ENCODE measurements at places on chromosomes 11 and 22.

DNA sequence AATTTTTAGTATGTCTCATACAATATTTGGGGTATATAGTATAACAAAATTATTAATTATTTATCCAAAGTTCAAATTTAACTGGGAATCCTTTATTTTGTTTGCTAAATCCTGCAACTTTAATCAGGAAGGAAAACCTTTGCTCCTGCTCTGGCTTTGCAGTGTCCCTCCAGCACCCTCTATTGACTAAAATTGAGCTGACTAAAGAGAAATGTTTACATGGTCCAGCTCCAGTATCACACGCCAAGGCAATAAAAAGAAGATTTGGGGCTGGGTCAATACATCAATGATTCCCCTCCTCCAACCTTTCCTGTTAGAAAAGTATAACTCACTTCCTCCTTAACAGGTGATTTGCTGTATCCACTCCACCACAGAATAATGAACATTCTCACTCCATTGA lies 153.0 kb upstream of the LRRC4C start:
- no peak for DNase-seq

- DNase-seq: no peak
Measured at GRCh38 chr11:88332851-88333250, 4.7 kb downstream of the CTSC start.

DNA sequence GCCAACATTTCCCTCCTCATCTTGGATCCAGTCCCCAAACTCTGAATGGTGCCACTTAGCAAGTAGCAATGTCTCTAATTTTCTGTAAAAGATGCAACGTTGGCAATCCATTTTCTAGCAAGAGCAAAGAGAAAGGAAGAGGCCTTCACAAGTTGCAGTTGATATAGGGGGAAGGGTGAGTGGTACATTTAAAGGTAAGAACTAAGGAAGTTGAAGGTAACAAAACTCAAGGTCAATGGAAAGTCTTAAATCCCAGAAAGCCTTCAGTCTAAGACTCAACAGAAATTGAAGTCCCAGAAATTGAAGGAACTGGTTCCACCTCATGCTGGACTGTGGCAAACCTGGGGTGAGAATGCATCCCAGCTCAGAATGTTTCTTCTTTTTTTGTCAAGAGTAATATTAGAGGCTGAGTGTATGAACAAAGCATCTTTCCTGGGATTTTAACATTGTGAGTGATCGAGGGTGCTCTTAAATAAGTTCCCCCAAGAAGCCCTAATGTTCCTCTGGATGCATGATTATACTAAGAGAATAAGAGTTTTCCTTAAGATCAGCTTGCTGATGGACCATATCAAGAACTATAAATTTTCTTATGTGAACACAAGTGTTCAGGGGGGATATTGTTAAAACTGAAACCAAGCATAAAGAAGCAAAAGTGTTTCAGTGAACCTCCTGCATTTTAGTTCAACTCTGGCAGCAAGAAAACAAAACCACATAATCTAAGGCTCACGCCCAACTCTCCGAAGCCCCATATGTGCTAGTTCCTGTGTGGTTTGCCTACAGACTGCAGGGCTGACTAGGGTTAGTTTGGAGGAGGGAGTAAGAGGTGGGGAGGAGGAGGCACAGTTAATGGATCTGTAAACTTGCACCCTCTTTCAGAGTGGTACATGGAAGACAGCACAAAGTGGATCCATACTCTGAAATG lies at the start of gene GRAP2:
Gene GRAP2 (plus strand): TSS at position 779 of the 922 bp plus-strand sequence. CDS start 46,023 bp downstream, outside the sequence.
- DNase-seq: peak; percentile 49

DNA sequence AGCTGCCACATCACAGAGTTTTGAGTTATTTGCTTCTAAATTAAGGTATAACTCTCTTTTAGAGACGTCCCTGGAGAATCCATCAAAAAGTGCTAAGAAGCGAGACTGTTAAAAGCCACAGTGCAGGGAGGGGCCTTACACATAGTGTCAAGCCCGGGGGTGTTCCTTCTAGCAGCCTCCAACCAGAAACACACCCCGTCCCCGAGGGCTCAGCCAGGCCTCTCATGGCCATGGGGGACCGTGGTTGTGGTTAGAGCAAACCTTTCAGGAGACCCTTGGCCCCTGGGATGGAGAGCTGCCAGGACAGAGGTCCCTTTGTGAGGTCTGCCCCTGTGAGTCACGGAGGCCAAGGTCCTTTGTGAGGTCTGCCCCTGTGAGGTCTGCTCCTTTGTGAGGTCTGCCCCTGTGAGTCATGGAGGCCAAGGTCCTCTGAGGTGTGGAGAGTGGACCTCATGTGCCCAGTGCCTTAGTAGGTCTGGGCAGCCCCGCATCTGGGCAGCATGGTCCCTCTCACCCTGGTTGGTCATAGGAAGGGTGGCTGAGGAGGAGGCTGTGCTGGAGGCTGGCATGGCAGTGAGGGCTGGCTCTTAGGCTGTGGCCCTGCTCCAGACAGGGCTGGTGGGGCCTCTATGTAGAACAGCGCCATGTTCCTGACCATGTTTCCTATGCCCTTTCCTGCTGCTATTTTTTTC lies 5.4 kb downstream of the GNAZ start:
- DNase-seq: no peak

DNA sequence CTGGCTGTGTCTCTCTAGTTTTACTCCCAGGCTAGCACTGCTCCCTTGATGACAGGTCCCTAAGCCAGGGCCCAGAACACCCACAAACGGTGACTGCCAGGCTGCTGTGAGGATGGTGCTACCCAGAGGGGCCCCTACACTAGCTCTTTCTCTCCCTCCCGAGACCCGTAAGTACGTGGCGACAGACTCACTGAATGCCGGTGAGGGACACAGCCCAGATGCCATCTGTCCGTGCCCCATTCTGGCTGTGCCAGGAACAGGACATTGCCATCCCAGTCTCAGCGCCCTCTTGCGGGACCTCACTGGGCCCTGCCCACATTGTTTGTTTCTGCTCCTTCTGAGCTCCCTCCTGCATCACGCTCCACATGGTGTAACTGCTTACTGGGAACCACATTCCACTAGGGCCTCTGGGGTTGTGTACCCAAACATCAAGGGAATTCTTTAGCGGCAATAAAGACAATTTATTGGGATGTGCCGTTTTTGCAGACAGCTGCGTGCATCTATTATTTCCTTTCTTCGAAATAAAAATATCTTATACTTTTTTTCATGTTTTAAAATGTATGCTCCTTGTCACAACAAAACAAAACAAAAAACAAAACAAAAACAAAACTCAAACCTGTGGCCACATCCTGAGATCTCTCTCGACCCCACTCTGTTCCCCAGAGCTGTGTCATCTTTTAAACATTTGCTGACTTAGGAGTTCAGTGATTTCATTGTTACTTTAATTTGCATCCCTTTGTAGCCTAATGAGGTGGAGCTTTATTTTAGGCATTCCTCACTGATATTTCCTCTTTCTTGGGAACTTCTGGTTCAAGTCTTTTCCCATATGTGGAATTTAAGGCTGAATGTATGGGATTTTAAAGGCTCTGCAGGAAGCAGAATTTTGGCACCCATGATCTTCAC lies 4.4 kb upstream of the TPCN2 start:
- no peak for DNase-seq

DNA sequence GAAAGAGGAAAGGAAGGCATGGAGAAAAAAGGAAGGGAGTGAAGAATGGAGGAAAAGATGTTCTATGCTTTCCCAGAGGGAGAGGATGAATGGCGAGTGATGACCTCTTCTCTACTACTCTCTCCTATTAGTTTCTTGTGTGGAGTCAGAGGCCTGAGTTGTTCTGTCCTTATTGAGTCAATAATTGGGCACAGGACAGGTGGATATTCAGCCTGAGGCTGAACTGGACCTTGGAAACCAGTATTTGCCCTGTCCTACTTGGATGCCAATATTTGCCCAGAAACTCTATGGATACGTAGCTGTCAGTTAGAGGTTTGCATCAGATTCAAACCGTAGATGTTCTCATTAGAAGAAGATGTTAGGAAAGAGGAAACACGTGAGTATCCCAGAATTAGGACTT lies 17.6 kb upstream of the SWAP70 start:
- DNase-seq: no peak

- DNase-seq: no peak
Measured at GRCh38 chr11:112223121-112223520, 3.1 kb upstream of the PTS start.

DNA sequence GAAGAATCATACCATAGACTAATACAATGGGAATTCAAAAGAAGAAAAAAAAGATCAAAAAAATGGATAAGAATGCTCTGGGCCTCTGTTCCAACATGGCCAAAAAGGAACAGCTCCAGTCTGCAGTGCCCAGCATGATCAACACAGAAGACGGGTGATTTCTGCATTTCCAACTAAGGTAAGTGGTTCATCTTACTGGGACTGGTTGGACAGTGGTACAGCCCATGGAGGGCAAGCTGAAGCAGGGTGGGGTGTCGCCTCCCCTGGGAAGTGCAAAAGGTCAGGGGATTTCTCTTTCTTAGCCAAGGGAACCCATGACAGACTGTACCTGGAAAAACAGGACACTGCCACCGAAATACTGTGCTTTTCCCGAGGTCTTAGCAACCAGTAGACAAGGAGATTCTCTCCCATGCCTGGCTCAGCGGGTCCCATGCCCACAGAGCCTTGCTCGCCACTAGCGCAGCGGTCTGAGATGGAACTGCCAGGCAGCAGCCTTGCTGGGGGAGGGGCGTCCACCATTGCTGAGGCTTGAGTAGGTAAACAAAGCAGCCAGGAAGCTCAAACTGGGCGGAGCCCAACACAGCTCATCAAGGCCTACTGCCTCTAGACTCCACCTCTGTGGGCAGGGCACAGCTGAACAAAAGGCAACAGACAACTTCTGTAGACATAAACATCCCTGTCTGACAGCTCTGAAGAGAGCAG lies 428.4 kb downstream of the MN1 start:
- no peak for DNase-seq

DNA sequence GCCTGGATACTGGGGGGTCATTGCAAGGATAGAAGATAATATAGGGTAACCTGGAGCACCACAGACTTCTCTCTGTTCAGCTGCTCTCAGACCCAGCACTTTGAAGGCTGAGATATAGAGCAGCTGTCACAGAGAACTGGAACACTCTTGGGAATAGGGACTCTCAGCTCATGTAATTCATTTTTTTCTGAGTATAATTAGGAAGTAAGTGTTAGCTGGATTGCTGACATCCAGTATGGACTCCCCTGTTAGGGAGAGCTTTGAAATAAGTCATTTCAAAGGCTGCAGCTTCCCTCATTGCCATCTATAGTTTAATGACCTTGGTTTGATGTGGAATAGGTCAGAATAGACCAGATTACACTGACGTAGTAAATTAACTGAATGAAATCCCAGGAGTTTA lies 120.8 kb upstream of the POU2AF2 start:
- no peak for DNase-seq

DNA sequence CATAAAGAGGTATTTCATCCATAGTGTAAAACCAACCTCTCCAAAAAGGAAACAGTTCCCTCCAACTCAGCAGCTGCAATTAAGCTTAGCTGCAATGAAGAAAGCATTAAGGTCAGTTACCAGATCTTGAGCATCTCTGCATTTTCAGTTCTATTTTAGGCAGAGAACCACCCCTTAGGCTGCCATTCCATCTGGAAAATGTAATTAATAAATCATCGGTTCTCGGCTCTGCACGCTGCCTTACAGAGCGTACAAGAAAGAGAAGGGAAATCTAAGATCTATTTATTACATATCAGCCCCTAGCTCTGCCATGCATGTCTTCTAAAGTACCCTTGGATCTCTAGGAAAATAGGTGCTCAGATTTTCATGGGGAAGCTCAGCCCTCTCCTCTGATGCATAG lies 71.5 kb downstream of the RCN1 start:
- DNase-seq: no peak

DNA sequence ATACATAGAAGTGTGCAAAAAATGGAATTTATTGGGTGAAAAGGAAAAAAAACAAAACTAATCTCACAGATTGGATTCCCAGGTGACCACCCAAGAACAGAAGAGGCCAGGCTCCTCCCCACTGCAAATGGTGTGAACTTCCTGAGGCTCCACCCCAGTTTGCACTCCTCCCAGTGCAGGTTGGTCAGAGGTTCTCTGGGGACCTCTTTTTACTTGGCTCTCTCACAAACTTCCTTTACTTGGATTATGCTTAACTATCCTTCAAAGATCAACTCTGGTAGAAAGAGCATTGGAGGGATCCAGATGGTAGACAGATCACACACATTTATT lies 138.9 kb upstream of the CCDC90B start:
- no peak for DNase-seq

DNA sequence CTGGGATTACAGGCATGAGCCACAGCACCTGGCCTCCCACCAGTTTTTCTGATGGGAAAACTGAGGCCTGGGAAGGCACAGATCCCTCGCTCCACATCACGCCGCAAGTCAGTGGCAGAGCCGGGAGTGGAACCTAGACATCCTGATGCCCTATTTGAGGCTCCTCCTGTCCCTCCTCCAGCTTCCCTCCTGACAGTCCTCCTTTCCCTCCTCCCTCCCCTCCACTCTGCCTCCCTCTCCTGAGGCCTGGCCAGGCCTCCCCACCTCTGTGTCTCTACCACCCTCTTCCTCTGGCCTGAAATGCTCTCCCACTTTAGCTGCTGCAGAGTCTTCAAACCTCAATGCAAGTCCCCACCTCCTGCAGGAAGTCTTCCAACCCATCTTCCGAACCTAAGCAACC lies 13.3 kb upstream of the TP53I11 start:
- no peak for DNase-seq

DNA sequence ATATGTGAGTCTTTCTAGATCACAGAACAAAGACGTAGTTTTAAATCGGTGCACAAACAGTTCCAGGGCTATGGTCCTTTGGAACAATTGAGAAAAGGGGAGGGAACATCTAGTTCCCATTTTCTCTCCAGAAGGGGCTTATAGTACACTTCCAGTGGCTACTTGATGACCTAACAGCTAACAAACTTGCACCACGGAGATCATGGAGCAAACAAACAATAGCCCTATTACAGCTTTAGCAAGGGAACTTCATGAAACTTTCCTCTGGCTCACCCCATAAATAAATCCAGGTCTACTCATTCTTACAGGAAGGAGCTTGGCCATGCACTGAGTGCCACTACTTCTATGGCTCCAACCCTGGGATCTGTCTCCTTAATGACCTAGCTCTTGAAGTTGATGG lies 8.3 kb upstream of the FOLR2 start:
- no peak for DNase-seq

GRCh38 chr11:116314006-116314405 lies 458.8 kb downstream of the BUD13 start:
- no peak for DNase-seq

DNA sequence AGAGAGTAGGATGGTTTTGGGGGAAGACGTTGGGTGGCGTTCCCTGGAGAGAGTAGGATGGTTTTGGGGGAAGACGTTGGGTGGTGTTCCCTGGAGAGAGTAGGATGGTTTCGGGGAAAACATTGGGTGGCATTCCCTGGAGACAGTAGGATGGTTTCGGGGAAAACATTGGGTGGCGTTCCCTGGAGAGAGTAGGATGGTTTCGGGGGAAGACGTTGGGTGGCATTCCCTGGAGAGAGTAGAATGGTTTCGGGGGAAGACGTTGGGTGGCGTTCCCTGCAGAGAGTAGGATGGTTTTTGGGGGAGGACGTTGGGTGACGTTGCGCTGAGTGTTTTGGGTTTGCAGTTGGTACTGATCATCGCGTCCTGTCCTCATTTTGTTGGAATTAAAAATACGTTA lies 28.2 kb downstream of the IGHMBP2 start:
- DNase-seq: no peak

- DNase-seq: no peak
Measured at GRCh38 chr11:33211580-33211979, 45.6 kb upstream of the HIPK3 start.
